ENCODE measurements at places on chromosomes 4 and X. TPM values are rescaled to one million over a fixed set of nuclear protein-coding genes. Genes with fewer than 3 reads are reported as not detected.

DNA sequence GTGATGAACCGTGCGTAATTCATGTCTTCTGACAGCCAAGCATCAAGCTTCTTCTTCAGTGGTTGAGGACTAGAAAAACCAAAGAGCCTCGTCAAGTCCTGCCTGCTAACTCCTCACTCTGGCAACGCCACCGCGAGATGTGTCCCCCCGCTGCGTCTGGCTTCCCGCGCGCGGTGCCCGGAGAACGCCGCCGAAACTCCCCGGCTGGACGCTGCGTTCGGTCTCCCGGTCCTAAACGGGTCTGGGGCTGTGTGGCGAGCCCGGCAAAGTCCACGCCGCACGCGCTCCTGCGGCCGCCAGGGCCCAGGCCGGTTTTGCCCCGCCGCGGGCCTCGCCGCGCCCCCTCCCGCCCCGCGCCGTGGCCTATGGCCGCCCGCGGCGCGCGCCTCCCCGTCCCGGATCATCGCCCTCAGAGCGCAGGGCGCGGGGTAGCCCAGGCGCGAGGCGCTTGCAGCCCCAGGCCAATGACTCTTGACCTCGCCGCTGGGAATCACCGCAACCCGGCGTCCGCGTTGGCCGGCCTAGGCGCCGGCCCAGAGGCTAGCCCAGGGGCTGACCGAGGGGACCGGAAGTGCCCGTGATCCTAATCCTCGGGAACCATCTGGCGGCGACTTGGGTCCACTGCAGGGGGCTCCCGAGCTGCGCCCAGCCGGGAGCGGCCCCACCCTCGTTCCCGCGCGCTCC lies at the start of gene AADAT:
TSS of gene AADAT (minus strand) at position 289 of the 684 bp plus-strand sequence. CDS start at position 23, 266 bp downstream.
- H3K36me3 ChIP-seq, result peaks cover 2% of the 10 kb centered on the region
- no peaks in the 10 kb centered on the region for H3K27me3 ChIP-seq
- H3K27ac ChIP-seq, result no peak within 1 kb of the TSS
- peak; percentile 78 for DNase-seq
- H3K4me1 ChIP-seq, result peaks cover 19% of the 10 kb centered on the region

Gene SSX2B
- total RNA-seq, result not detected

Gene GAGE12H
- not detected for total RNA-seq

DNA sequence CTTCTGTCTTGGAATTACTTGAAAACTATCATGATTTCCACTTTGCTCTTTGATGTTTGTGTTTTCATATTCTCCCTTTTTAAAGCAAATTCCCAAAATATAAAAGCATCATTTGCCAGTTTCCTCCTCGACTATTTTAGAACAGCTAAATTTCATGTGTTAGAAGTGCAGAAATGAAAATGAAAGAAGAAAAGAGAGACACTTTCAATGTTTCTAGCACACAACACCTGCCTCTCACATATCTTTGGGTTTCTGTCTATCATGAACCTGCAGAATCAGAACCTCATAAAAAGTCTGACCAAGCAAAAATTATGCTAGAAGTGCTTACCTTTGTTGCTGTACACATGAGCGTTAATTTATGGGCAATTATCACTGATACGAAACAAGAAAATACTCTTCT lies 1.9 kb upstream of the NEUROG2 start:
- no peak overlapping the region for H3K27ac ChIP-seq
- no peaks in the 10 kb centered on the region for H3K36me3 ChIP-seq
- peaks cover 40% of the 10 kb centered on the region for H3K4me1 ChIP-seq
